Hematopoietic multipotent progenitor cell treated with erythropoietin and hydrocortisone succinate and interleukin-3 and kit ligand, for 17 days (in vitro differentiated cells): ENCODE measurements at places on chromosomes 16 and 17.

- no peak for DNase-seq
Observed at GRCh38 chr17:30950669-30951399, 20.0 kb upstream of the RNF135 start.

GRCh38 chr16:55810451-55810961 lies 22.4 kb downstream of the CES1 start:
- peak; percentile 3 for DNase-seq

- DNase-seq, result no peak
Observed at GRCh38 chr16:75282466-75283281, 31.2 kb upstream of the BCAR1 start.

- no peak for DNase-seq
Observed at GRCh38 chr17:64277831-64278562, 14.9 kb upstream of the TEX2 start.

GRCh38 chr17:73155410-73156165 lies 9.2 kb upstream of the SSTR2 start:
- no peak for DNase-seq

- DNase-seq, result no peak
Observed at GRCh38 chr16:69276148-69277115, 34.7 kb upstream of the VPS4A start.

- DNase-seq, result no peak
Observed at GRCh38 chr16:10988164-10988803, 43.9 kb downstream of the CLEC16A start.

- DNase-seq, result no peak
Observed at GRCh38 chr17:55275894-55276804, 11.4 kb downstream of the HLF start.

- no peak for DNase-seq
Observed at GRCh38 chr17:34113089-34113488, 142.0 kb upstream of the CCL2 start.

GRCh38 chr17:58265271-58265670 lies 15.5 kb downstream of the MPO start:
- no peak for DNase-seq

DNA sequence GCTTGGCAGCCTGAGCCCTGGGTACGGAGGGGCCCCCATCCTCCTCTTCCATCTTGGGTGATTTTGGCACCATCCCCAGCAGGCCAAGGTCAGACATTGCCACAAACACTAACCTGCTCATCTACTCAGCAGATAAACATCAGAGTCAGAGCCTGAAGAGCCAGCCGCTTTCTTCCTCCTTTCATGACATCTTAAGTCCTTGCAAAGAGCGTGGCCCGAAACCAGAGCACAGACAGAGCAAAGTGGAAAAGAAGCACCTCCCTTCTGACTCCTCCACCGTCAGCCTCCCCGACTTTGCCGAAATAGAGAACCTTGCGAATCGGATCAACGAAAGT lies 60.4 kb upstream of the RPH3AL start:
- DNase-seq, result no peak

DNA sequence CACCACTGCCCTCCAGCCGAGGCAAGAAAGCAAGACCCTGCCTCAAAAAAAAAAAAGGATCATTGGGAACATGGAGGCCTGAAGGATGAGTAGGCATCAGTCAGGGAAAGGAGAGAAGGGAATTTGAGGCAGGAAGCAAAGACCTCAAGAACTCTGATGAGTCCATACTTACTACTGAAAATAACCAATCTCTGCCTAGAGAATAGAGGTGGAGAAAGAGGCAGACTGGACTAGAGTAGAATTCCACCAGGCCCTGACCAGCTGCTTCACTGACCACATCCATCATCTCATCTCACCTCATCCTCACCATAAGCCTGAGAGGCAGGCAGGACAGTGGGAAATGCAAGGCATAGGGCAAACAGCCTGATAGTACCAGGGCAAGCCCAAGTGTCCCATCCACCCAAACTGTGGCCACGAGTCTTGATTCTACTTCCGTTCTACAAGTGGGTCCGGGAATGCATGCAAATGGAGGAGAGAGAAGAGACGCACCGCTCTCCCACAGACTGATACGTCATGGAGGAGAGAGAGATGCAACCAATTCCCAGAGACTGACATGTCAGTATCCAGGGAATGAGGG lies 17.1 kb downstream of the ANKRD11 start:
- no peak for DNase-seq

GRCh38 chr16:71623597-71623996 lies 2.4 kb upstream of the MARVELD3 start:
- DNase-seq, result no peak

DNA sequence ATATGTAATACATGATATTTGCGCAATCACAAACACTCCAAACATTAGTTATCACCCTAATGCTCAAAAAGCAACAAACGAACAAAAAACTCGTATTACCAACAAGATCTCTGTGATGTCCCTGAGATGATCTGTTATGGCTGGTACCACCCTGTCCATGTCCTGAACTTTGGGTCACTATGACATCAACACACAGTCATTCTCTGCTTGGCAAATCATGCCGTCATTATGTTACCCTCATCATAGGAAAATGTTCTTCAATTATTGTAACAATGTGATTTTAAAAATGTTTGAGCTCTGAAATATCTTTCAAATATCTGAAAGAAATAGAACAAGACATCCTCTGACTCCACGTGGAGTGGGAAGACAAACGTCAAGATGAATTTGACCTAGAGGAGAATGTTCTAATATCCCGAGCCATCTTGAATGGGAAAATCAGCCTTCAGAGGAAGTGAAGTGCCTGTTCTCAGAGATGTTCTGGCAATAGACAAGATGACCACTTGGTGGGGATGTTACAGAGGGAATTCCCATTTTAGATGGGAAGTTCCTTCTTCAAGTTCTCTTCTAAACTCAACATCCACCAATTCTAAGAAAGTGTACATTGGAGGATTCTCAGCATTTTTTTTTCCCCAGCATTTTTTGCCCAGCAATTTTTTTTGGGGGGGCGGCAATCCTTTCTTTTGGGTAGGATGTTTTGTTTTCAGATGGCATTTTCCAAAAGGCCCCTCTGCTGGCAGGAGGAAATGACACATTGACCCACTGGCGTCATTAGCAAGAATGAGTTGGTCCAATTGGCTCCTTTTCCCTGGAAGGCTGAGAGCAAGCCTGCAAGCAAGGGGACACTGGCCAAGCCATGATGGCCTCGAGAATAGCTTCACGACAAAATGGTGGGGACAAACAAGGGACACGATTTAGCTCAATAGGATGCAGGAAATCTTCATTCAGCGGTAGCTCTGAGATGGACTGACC lies 3.7 kb upstream of the HSD17B2 start:
- no peak for DNase-seq

GRCh38 chr17:21374441-21375161 lies 1.6 kb upstream of the KCNJ12 start:
- peak; percentile 6 for DNase-seq

DNA sequence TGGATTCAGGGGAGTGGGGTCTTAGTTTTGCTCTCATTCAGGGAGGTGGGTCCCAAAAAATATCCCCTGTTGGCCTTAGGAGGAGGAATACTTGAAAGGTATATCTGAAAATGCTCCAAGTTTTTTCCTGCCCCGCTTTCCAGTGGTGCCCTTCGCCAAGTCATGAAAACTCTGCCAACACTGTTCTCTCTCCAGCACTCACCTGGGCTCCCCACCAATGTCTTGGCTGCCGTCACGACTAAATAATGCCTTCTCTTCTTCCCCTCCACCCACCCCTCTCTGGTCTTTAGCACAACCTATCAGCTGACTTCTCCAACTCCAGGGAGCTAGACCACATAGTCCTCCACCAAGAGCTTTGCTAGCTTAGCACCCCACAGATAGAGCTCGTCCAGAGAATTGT lies 30.6 kb downstream of the ZFHX3 start:
- DNase-seq, result no peak

- no peak for DNase-seq
Observed at GRCh38 chr17:19708431-19709175, 7.8 kb downstream of the SLC47A2 start.

GRCh38 chr17:77494664-77495435 lies 354.1 kb downstream of the SEC14L1 start:
- DNase-seq, result peak; percentile 70

DNA sequence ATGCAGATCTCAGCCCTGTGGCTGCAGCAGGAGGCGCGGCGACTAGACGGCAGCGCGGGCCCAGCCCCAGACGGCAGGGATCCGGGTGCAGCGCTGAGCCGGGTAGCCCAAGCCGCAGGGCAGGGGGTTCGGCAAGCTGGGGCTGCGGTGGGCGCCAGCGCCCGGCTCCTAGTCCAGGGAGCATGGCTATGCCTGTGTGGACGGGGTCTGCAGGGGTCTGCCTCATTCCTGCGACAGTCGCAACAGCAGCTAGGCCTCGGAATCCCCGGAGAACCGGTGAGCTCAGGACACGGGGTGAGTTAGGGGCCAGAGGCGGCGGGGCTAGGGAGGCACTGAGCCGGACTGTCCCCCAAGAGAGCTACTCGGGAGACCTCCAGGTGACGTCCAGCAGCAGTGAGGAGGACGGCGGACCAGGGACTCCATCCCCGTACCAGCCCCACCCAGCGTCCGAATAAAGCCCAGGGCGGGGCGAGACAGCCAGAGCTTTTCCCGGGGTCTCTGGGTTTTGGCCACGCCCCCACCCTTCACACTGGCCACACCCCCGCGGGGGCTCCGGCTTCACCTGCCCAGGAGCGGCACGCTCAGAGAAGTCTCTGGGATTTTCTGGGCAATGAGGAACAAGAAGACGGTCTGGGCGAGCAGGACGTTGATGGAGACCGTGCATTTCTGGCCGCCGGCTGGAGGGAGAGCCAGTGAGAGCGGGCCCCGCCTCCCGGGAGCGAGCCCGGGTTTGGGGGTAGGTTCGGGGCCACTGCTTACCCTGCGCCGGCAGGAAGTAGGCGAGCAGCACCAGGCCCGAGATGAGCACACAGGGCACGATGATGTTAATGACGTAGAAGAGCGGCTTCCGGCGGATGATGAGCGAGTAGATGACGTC lies 1.1 kb downstream of the C17orf107 start:
- DNase-seq, result peak; percentile 51

DNA sequence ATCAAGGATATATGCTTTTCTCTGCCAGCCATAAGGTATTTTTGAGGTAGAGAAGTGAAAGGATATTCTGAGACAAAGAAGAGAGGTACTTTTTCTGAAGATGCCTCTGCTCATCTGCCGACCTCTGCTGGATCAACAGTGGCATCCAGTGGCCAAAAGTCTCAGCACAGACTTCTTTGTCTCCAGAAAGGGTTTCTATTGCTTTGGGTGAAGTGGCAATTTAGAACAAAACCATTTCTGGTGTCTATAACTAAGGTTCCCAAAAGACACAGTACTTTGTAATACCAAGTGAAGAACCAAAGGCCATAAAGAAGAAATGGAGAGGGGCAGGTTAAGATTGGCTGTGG lies 155.2 kb upstream of the C17orf78 start:
- DNase-seq, result no peak

- no peak for DNase-seq
Observed at GRCh38 chr17:13085578-13085977, 67.8 kb upstream of the ELAC2 start.

DNA sequence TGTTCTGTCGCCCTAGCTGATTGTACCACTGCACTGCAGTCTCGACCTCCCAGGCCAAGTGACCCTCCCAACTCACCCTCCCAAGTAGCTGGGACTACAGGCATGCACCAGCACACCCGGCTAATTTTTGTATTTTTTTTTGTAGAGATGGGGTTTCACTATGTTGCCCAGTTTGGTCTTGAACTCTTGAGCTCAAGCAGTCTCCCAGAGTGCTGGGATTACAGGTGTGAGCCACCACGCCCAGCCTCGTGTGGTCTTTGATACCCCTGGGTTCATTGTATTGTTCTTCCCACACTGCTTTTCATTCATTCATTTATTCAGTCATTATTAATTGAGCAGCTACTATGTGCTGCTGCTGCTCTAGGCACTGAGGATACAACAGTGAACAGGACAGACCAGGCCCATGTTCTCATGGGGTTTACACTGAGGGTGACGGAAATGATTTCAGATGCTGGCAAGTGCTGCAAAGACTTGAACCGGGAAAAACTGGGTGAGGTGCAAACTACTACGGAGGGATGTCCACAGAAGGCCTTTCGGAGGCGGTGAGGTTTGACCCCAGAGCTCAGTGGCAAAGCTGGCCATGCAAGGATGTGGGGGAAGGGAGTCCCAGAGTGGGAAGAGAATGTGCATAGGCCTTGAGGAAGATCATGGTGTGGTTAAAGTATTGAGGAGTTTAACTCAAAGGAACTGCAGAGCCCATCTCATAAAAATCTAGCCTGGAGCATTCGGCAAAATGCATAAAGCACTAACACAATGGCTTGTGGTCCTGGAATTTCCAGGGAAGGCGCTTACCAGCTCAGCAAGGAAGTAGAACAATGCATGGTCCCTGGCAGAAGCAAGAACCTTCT lies 10.9 kb downstream of the ABCC1 start:
- no peak for DNase-seq

DNA sequence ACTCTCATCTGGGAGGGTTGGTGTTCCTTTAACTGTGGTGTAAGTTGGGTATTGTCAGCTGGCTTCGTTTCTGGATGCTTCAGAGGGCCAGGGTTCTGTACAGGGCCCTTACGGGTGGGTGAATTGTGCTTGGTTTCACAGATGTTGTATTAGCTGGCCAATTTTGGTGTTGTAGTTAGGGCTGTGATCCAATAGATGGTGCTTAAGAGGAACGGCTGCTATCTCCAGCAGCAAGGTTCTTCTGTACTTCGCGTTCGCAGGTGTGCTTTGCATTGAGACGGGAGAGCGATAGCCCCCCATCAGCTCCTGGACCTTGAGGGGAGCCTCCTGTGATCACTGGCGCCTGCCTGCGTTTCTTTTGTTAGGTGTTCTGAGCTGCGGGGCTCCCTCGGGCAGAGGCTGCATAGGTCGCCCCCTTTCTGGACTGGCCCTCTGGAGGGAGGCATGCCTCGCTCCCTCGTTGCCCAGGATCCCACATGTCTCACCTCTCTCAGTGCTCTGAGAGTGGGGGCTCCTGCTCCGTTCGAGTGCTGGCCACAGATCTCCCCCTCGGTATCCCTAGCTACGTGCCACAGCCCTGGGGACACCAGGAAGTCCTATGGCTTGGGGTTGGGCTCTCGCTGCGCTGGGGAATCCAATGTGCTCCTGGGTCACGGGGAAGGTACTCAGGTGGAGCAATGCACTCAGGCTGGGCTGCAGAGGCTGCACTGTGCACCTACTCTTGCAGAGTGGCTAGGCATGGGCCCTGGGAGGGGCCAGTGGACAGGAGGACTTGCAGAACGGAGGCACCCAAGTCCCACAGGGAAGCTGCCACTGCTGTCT lies 837 bp upstream of the PRDM7 start:
- DNase-seq, result no peak

DNA sequence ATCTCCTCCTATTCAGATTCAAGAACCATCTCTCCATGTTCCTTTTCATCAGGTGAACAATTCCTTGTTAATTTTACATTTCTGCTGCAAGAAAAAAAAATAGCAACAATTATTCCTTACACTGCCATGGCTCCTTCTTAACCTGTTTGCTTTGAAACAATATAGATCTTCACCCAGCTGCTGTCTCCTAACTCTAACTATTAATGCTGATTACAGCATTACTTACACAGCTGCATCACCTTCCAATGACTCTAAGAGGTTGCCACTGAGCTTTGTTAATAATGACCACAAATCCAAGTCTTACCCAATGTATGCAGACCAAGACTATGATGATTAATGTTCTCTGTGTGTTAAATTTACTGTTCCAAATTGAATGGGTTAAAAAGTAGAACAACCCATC lies 541.4 kb downstream of the TOX3 start:
- no peak for DNase-seq
